ENCODE measurements at places on chromosomes 4 and X. TPM values are rescaled to one million over a fixed set of nuclear protein-coding genes. Genes with fewer than 3 reads are reported as not detected.

DNA sequence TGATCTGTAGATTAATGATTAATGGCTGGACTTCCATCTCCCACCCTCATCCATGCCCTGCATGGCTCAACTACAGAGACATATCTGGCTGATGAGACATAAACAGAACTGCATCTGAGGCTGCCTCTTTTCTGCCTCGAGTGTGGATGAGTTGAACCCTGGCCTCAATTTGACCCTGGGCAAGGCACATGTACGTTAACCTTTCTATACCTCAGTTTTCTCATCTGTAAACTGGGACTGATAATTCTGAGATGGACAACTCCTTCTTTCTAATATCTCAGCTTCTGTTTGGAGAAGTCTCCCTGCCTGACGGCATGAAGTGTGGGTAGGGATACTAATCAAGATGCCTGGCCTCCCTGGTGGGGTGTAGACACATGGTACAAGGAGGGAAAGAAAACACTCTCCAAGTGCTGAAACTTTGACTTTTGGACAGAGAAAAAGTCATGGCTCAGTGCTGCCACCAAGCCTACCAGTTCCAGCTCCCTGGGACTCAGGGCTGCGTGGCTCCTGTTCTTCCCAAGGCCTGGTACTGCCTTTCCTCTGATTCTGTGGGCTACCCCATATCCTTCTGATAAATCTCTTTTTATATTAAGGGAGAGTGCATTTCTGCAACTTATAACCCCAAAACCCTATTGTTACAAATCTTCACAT, 64.4 kb downstream of the HAUS3 start:
- DNase-seq, result no peak

- DNase-seq, result no peak
These were observed 253.2 kb upstream of the RASGEF1B start for GRCh38 chr4:81724925-81725329.

DNA sequence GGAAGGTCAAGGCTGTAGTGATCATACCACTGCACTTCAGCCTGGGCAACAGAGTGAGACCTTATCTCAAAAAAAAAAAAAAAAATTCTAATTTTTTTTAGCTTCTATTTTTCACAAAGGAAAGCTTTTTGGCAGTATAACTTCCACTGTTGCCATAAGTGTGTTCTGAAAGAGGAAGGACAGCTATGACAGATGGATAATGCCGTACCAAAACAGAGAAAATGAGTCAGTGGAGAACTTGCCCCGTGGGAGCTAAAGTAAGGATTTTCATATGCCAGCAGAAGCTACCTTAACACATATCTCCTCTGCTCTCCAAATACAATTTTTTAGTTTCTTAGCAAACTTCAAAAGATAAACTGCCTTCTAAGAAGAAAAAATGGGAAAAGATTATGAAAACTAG, 43.7 kb downstream of the RPS3A start:
- no peak for DNase-seq

GRCh38 chrX:15737190-15737958, 696 bp upstream of the CA5B start:
- DNase-seq, result no peak

DNA sequence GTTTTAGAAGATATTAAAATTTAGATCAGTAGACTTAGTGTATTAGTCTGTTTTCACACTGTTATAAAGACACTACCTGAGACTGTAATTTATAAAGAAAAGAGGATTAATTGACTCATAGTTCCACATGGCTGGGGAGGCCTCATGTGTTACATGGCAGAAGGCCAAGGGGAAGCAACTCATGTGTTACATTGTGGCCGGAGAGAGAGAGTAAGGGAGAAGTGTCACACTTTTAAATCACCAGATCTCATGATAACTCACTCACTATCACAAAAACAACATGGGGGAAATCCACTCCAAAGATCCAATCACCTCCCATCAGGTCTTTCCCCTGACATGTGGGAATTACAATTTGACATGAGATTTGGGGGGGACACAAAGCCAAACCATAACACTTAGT, 1159.7 kb upstream of the PCDH7 start:
- DNase-seq, result no peak

The CXorf49 gene
- total RNA-seq, result not detected

The CXorf51B gene
- not detected for total RNA-seq

The CFP gene
- total RNA-seq, result 13.1 TPM

The CXXC4 gene
- 2.5 TPM for total RNA-seq

The GAGE12H gene
- not detected for total RNA-seq

The CTAG1B gene
- not detected for total RNA-seq

All from thoracic aorta (tissue), 2 donors.